NCI-H2081 treated with DMSO at 0.1 percent for 48 hours (cell line): ENCODE measurements at places on chromosomes 4 and X.

DNA sequence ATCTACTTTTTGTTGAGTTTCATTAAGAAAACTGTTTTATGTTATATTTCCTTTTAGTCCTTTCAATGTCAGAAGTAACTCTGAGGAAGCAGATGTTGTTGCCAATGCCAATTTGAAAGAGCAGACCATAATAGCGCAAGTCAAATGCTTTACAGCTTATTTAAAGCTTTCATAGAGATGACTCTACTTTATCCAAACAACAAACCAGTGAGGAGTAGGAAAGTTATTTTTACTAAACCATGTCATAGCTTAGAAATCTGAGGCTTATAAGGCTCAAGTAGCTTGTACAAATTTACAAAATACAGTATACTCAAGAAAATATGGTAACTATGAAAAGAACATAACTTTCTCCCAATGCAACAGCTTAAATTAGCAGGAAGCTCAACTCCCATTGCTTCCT, 40.1 kb upstream of the SPOCK3 start:
- DNase-seq: no peak

DNA sequence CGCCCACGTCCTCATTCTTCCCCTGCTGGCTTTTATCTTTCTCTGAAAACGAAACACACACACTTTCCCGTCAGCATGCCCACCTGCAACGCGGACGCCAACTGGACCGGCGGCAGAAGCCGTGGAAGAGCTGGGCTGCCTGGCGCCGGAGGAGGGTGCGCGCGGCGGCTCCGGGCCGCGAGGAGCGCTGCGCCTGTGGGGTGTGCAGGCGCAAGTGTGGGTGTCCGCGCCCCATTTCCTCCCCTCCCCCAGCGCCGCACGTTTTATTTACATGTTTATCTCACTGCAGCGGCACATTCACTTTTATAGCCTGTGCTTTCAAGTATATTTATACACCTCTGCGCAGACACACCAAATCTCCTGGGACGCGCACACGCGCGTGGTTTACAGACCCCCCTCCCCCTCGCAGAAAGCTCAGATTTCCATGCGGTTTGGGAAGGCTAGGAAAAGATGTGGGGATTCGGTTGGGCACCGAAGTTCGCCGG, 1.5 kb downstream of the PITX2 start:
- no peak for DNase-seq

GRCh38 chr4:111502626-111503025, 642.6 kb upstream of the FAM241A start:
- no peak for DNase-seq

DNA sequence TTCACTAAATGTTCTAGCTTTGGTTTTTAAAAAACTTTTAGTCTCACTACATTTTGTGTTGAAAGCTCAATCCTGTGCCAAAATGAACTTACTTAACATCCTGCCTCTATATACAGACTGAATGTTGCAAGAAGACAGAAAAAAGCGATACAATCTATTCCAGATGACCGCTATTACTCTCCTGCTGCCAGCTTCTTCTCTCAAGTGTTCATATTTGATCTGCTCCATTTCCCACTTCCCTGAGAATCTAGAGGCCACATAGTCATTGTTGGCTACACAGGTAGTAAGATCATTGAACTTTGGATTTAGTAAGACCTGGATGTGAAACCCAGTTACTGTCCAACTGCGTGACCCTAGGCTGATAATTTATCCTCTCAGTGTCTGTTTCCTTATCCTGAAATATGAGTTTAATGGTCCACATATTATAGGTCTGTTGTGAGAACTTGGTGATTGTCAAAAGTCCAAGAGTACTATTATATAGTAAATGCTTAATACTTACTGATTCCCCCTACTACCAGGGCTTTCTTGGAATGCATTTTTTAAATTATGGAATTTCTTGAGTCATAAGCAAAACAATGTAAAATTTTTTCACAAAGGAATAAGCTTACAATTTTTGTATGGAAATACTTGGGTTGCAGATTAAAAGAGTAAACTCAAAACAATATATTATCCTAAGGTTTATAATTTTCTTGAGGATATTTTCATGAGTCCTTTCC, 976.8 kb upstream of the ADGRL3 start:
- no peak for DNase-seq

DNA sequence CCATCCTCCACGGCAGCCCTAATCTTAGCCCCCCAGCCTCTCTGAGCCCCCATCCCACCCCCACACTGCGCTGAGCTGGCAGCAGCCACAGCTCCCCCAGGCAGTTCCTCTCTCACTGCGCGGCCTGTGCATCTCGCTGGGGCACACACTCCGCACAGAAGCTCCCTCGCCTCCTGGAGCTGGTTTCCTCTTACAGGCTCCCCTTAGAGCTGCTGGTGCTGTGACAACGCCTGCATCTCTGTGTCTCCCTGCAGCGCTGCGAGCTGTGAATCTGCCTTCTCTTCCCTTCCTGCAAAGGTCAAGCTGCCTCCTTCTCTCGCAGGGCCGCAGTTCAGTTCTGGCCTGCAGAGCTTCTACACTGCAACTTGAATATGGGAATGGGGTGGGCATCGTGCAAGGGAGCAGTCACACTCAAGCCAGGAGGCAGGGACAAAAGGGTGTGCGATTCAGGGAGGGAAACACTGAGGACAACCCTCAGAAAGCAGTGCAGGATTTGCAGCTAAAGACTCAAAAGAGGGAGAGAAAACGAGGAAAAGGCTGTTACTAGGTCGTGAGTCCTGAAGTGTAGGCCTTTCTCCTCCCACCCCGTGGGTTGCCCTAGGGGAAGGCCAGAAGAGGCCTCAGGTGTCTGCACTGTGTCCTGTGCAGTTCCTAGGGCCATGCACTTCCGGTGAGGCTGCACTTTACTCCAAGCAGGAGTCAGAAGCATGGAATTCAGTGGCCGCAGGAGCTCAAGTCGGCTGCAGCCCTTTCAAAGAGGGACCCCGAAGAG, 87.0 kb downstream of the BCOR start:
- DNase-seq: no peak

DNA sequence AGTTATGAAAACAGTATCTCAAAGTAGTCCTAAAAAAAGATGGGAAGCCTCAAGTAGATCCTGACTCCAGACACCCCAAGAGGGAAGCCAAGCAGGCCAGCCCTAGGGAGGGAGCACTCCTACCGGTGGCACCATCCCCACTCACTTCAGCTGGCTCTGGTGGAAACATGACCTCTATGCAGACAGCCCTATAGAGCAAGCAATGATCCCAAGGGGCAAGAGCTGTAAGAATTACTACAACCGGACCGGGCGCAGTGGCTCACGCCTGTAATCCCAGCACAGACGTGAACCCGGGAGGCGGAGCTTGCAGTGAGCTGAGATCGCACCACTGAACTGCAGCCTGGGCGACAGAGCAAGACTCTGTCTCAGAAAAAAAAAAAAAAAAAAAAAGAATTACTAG, 5.7 kb downstream of the LETM1 start:
- no peak for DNase-seq

- no peak for DNase-seq
These were observed 3.7 kb downstream of the QRFPR start for GRCh38 chr4:121377076-121377475.

GRCh38 chr4:8228319-8229250, 29.5 kb downstream of the SH3TC1 start:
- DNase-seq: no peak

GRCh38 chr4:40656201-40656863, 26.7 kb upstream of the RBM47 start:
- no peak for DNase-seq

- DNase-seq: no peak
These were observed 73.2 kb downstream of the RASL11B start for GRCh38 chr4:52935317-52935716.

DNA sequence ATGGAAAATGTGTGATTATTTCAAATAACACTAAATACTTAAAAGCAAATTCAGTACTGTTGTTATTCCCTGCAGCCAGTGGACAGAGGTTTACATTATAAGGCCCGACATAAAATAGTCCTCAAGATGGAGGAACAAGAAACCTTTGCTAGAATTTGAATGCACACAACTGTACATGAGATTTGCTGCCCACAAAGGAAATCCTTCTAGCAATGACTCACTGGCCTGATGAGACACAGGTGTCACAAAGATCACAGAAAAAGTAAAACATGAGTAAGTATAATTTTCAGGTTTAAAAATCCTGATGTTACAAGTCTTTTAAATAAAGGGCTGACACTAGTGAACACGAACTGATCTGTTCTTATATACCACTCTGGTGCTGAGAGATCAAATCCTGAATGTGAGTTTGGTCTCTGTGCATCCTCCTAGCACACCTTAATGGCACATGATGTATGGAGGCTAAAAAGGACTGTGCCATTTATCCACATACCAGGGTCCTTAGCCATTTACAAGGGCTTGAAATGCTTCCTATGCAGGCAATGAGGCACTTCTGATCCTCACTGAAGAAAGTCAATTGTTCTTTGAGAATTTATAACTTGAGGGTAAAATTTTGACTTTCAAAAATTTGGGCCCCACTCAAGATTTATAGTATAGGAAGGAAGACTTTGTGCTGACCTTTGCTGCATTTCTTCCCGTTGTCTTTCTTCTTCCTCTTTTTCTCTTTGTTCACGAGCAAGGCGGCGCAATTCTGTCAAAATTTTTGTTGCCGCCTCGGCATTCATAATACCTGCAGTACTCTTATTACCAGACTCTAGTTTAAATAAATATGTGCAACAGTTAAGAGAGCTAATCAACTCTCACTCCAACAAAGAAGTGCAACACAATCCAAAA, 23.0 kb downstream of the MAP7D3 start:
- no peak for DNase-seq
